NCI-H187 treated with DMSO at 0.1 percent for 48 hours (cell line): ENCODE measurements at places on chromosomes 6 and 20.
A peak's percentile ranks its signal among the peaks of the same experiment; 100 is the strongest.

- DNase-seq: no peak
Measured at GRCh38 chr20:61749406-61750075, 316.1 kb downstream of the TAF4 start.

DNA sequence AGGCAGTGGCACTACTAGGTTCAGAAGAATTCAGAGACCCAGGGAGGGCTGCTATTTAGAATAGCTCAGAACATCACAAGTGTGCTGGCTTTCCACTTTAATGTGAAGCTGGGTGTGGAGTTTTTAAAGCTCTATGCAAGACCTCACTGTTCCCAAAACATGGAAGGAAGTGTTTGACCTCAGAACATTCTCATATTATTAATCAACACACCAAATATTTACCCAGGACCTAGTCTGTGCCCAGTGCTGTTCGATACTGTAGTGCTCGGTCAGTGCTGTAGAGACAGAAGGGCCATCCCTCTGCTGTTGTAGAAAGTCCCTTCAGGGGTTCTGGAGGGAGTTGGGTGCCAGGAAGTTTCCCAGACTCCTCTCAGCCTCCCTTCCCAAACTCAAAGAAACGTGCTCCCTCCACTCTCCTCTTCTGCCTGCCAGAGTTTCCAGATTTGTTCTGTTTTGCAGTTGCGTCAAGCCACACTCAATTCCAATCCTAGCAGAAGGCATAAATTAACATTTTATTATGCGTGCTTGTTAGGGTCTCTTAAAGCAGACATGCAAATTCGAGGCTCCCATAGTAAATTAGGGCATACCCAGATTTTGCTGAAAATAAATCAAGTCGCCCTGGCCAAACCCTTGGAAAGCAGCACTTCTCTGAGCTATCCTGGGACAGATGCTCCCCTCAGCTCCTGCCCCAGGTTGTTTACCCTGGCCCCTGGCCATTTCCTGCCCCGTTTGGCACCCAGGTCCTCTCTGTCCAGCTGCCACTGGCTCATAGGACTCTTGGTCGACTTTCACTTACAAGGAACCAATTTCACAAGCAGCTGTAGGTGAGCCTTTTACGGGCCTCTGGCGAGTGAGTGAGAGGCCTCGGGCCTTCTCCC is 248.6 kb downstream of the HIVEP2 start:
- no peak for DNase-seq

DNA sequence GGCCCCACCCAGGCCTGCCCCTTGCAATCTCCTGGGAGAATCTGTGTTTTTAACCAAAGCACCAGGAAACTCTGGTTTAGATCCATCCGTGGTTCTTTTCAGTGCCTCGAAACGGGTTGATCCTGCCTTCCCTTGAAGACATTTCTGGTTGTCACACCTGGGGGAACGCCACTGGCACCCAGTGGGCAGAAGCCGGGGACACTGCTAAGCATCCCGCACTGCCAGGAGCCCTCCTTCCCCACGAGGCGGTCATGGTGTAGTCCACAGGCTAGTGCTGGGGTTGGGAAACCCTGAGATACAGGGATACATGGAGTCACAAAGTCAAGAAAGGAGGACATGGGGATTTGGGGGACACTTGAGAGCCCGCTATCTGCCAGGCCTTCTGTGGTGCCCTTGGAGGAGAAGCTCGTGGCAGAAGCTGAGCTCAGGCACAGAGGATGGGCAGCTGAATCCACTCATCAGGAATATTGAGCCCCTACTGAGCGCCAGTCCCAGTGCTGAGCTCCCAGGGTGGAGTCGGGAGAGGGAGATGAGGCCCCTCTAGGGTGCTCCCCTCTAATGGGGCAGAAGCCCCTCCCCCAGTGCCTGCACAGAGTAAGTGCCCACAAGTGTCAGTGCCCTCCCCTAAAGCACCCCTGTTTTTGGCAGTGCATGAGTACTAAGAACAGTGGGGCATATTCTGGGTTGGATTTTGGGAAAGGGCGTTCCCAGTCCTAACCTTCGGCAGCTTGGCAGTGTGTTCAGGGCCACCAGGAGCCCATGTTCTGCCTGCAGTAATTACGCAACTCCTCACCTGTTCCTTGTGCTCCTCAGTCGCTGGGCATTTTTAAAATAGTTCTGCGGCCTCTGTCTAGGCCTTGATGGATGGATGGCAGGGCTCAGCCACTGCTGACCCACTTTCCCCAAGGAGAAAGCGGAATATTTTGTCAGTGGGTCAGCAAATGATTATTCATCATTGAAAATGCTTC is 25.6 kb upstream of the PHACTR3 start:
- no peak for DNase-seq

DNA sequence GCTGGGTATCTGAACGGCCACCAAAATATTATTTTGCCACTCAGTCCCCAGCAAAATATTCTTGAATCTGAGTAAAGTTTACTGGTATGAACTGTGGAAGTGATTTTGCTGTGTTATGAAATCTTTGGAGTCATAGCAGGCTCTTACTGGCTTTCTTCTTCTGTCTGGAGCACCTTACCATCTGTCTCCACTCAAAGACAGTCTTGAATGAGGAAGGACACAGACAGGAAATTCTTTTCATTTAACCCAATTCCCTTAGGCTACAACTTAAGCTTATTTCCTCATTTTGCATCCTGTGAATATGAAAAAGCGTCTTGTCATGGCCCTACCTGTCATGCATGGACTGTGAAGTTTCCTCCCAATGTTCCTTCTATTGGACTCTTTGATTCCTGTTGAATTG is 24.7 kb downstream of the FNDC1 start:
- DNase-seq: no peak

GRCh38 chr6:39558079-39558478 is 167.1 kb downstream of the KIF6 start:
- DNase-seq: no peak

GRCh38 chr6:169656546-169657283 is 45.1 kb downstream of the WDR27 start:
- DNase-seq: no peak

GRCh38 chr6:7589221-7589620 is 777 bp upstream of the SNRNP48 start:
- DNase-seq: no peak

GRCh38 chr20:60192326-60192725 is 234.1 kb downstream of the CDH26 start:
- no peak for DNase-seq

- DNase-seq: no peak
Measured at GRCh38 chr6:35146453-35146852, 5.3 kb upstream of the TCP11 start.

DNA sequence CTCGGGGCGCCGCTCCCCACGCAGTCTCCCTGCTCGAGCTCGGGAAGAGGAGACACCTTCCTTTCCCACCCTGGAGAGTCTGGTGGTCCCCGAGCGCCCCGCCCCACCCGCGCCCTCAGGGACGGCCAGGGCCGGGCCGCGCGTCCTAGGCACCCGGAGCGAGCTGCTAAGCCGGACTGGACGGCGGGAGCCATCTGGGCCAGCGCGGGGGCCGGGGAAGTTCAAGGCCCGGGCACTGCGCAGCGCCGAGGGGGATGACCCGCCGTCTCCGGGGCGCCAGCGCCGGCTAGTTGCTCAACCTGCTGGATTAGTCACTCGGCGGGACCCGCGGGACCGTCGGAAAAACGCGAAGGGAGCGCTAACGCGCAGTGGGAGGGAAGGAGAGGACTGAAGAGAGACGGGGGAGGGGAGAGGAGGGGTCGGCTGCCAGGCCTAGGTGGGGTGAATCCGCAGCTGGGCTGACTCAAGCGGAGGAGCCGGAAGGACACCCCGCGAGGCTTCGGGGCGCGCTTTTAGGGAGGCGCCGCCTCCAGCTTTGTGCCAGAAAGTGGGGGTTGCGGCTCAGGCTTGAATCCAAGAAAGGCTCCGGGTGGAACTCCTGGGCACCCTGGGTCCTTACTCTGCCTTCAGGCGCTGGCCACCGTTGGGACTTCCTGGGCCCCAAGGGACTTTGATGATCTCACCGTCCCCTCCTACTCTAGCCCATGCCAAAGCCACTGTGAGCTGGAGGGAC is 75.7 kb upstream of the FOXP4 start:
- DNase-seq: no peak

DNA sequence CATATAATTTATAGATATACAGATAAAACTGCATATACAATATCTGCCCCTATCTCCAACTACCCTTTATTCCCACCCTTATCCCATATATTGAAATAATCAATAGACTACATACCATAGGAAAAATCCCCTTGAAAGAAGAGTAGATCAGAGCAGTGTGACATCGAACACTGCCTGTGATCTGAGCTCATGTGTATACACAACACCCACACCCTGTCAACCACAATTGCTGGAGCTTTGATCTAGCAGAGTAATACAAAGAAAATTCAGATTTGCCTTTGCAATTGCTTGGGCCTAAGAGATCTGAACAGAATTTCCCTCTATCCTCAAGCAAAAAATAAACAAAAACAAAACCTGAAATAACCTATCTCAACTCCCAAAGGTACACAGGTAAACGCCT is 119.3 kb downstream of the ASCC3 start:
- no peak for DNase-seq

DNA sequence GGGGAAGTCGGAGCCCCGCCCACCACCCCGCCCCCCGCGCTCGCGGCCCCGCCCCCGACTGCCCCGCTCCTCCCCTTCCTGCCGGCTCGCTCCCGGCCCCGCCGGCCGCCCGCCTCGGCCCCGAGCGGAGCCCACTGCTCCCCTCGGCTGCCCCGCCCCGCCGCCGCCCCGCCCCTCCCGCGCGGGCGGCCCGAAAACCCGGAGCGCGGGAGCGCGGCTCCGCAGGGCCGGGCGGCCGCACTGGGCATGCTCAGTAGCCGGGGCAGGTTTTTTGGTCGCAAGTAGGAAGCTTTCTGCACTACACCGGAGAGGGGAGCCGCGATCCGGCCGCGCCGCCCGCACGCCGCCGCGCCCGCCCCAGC is at the start of gene CDYL:
Gene CDYL (plus strand): TSS at position 274 of the 362 bp plus-strand sequence. CDS start 380 bp downstream, outside the sequence.
- peak; percentile 25 for DNase-seq

GRCh38 chr6:159904497-159904911 is 13.7 kb downstream of the MAS1 start:
- DNase-seq: no peak

GRCh38 chr6:170102582-170103481 is 188.0 kb downstream of the DLL1 start:
- DNase-seq: no peak

DNA sequence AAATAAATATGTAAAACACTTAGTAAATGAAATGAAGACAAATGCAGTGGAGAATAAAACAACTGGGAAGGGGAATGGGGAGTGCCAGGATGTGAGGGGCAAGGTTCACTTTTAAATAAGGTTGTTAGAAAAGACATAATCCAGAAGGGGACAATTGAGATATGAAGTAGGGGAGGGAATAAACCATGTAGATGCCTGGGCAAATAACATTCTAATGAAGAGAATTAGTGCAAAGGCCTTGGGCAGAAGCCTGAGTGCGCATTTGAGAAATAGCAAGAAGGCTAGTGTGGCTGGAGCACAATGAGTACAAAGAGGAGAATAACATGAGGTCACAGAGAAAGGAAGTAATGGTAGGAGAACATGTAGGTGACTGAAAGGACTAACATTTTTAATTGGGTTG is 2.4 kb downstream of the CEP57L1 start:
- DNase-seq: no peak

- no peak for DNase-seq
Measured at GRCh38 chr20:33679758-33680485, 5.7 kb upstream of the NECAB3 start.

DNA sequence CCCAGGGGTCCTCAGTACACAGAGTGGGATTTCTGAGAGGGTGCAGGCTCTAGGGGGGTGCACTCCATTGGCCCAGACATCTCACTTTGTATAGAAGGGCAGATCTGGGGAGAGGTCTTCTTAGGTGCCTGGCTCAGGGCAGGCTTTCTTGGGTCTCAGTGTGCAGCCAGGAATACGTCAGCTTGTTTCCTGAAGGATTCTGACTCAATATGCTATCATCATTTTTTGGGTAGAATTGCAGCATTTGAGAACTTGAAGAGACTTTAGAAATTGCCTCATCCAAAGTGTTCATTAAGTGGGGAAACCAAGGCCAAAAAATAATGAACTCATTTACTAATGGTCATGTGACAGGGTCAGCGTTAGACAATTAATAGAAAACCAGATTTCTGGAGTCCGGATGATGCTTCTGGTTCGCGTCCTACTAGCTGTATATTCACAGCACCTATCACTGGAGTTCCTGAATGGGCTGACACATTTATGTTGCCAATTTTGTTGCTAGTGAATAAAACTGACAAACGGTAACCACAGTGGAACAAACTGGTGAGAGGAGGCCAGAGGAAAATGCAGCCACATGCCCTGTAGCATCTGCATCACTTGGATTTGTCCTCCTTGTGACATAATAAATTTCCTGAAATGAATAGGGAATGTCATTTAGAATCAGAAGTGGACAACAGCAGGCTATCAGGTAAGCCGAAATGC is 238.9 kb downstream of the TBC1D7 start:
- DNase-seq: no peak

GRCh38 chr6:35034411-35035191 is 106.5 kb downstream of the TCP11 start:
- DNase-seq: no peak

DNA sequence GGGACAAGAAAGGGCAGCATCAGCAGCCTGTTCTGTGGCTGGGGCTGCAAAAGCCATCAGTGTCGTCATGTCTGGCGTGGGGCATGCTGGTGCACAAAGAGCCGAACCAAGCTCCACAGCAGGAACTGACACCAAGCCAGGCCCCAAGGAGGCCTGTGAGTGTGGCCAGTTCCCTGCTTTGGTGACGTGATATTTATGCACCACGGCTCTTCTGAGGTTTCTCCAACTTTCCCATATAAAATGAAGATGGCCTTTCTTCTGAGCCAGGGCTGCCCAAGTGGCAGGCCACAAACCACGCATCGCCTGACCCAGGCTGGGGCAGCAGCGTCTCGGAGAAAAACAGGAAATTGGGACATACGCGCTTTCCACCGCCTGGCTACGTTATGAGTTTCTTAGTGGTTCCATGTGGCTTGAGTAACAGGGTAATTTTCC is 109.9 kb downstream of the RIN2 start:
- DNase-seq: no peak

- no peak for DNase-seq
Measured at GRCh38 chr6:75850026-75850833, 101.2 kb downstream of the MYO6 start.

DNA sequence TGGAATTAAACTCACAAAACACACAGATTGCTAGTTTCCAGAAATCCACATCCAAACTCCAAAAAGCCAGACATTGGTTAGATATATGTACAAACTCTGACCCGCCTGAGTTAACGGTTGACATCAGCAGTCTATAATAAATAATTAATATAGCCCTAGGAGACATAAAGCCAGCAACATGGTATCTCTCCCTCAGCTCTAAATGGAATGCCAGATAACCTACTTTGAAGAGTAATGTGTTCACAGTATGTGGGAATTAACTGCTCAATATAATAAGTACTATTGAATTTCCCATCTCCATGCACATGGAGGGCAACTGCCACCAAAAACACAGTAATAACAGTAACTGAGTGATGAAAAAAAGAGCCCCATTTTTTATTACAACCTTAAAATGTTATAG is 383.2 kb downstream of the CD83 start:
- DNase-seq: no peak
